ENCODE measurements at places on chromosomes 3 and 15. TPM values are rescaled to one million over a fixed set of nuclear protein-coding genes. Genes with fewer than 3 reads are reported as not detected.

The THPO gene
- total RNA-seq: 1.2 TPM

GRCh38 chr15:67925182-67925581 lies 85.3 kb upstream of the RNU6-1 start:
- DNase-seq: no peak

The PYGO1 gene
- total RNA-seq: 1.1 TPM

The SPATA12 gene
- total RNA-seq: 0.19 TPM

The SUMF1 gene
- total RNA-seq: 10.0 TPM

The SNX33 gene
- 24.8 TPM for total RNA-seq

- DNase-seq: no peak
Observed at GRCh38 chr3:183437666-183438564, 9.5 kb upstream of the MCF2L2 start.
